ENCODE measurements at places on chromosomes 1 and 21. TPM values are rescaled to one million over a fixed set of nuclear protein-coding genes. Genes with fewer than 3 reads are reported as not detected.

GRCh38 chr1:163580926-163581325, 259.2 kb downstream of the NUF2 start:
- DNase-seq: no peak

The TRIM17 gene
- 1.5 TPM for total RNA-seq

- peak; percentile 16 for DNase-seq
These were observed 143.1 kb downstream of the HLX start for GRCh38 chr1:221022331-221022730.

GRCh38 chr1:69824932-69825331, 257.2 kb downstream of the LRRC7 start:
- DNase-seq: no peak

The PPIH gene
- 23.5 TPM for total RNA-seq

DNA sequence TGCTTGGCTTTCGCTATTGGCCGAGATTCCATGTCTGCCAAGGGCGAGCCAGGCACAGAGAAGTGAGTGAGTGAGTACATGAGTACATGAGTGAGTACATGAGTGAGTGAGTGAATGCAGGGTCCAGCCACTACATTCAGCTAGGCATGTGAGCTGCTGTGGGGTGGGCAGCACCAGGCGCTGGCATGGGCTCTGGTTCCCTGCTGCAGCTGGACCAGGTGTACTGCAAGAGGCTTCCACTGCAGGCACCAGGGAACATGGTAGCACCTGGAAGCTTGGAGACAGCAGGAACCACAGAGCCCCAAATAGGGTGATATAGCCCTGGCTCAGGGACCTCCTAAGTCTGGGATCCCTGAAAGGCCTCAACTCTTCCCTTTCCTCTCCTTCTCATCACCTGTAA, 330.2 kb downstream of the USP25 start:
- no peak for DNase-seq

The C1orf185 gene
- total RNA-seq: not detected

The B3GALT6 gene
- total RNA-seq: 22.4 TPM

DNA sequence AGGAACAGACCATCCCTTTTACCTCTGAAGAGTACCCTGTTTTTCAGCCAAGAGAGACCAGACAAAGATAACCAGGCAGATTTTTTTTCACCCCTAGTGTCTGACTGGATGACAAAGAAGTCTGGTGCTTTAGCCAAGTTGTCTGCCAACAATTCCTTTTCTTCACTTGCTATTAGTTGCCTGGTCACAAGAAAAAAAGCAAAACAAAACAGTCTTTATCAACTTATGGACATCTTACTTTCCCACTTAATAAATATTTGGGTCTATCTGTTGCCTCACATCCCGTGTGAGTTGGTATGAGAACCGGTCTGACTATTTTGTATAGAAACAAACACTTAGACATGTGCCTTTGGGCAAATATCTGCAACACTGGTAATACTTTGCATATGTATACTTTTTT, 662.9 kb downstream of the PLPP3 start:
- peak; percentile 81 for DNase-seq

DNA sequence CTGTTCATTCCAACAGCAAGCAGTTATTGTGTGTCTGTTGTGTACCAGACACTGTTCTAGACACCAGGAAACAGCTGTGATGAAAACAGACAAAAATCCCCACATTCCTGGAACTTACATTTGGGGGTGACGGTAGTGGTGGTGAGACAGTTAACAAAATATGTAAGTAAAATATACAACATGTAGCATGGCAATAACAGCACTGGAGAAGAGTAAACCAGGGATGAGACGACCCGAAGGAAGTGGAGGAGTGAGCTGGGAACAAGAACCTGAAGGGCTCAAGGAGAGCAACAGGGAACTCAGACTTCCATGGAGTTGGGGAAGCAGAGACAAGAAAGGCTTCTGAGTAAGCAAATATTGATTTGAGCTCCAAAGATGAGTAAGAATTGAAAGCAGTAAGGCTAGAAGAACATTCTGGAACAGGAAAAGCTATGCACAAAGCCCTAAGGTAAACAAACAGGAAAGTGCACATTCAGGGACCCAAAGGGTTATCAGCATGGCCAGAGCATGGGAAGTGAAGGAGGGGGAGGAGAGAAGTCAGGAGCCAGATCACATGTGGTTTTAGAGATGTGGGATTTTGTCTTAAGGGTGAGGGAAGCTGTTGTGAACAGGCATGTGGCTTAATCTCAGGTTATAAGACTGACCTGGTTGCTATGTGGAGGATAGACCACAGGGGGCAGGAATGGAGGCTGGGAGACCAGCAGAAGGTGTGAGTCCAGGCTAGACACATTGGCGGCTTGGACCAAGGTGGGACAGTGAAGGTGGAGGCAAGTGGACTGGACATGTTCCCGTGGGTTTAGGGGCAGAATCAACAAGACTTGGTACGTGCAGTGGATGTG, 7.3 kb downstream of the CSF1 start:
- DNase-seq: no peak

The CD1D gene
- total RNA-seq: 0.18 TPM
